CD8-positive, alpha-beta memory T cell (primary cell): ENCODE measurements at places on chromosomes 1 and 21.

GRCh38 chr1:169733924-169734323 lies at the start of gene SELE:
SELE (minus strand) TSS chr1:169734079; CDS start chr1:169733612, 467 bp downstream.
- H3K4me1 ChIP-seq, result no peaks in the 10 kb centered on the region
- H3K27me3 ChIP-seq, result no peaks in the 10 kb centered on the region
- H3K4me3 ChIP-seq, result no peak within 1 kb of the TSS

DNA sequence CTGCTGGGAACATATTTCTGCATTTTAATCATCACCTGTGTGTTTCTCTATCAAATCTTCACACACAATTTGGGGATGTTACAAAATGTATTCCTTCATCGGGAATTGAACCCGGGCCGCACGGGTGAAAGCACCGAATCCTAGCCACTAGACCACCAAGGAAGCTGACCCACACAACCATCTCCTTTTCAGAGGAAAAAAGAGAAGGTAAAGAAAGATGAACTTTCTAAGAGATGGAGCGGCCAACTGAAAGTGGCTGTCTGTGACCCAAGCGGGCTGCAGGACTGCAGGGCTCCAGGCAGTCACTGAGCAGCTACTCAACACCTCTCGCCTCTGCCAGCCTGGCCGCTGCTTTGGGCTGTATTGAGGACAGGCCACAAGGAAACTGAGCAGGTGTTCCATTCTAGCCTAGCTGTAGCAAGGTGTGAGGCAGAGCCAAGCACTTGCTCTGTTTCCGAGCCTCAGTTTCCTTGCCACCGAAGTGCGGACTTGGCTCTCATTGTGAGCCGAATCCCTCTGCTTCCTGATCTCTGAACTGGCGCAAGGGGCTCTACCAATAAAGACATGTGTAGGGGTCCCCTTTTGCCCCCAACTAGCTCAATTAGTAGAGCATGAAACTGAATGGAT lies 156.9 kb upstream of the NBPF11 start:
- peaks cover 51% of the 10 kb centered on the region for H3K27me3 ChIP-seq
- no peak overlapping the region for H3K4me3 ChIP-seq
- H3K4me1 ChIP-seq, result peaks cover 5% of the 10 kb centered on the region
- H3K27ac ChIP-seq, result no peak overlapping the region
- H3K36me3 ChIP-seq, result no peaks in the 10 kb centered on the region

DNA sequence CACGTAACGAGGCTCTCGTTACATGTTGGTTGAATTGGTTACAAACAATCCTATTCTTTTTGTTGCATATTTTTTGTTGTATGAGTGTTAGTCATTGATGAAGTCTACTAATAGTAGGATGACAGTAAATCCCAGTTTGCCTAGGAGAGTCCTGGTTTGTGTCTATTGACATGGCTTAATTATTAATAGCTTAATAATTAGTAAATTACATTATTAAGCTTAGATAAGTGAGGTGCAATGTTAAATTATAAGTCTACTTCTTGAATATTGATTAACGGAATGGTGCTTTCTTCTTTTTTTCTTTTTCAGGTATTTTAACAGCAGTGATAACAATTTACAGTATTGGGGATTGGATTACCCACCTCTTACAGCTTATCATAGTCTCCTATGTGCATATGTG lies 34.5 kb downstream of the ALG6 start:
- no peak for DNase-seq
- no peaks in the 10 kb centered on the region for H3K4me1 ChIP-seq
- no peaks in the 10 kb centered on the region for H3K27me3 ChIP-seq
- no peaks in the 10 kb centered on the region for H3K36me3 ChIP-seq

DNA sequence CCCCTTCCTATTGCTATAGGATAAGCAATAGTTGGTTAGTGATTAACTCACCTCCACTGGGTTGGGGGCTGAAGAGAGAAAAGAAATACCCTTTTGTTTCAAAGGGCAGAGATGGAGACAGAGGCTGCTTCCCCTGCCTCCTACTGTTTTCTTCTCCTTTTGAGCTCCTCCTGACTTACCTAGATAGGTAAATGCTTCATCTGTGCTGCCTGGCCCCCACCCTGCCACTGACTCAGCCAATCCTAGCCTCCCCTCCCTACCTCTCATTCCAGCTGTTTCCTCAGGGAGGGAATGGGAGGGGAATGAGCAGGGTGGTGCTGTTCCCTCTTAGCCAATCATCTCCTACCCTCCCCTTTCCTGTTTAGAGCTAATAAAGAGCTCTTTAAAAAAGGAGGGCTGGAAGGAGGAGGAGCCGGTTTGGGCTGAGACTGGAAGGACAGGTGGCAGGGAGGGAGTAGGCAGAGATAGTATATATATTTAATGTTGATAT lies at the start of gene C1orf116:
C1orf116 (minus strand) TSS at position 229 of the 490 bp plus-strand sequence. CDS start 5,158 bp downstream, outside the sequence.
- H3K36me3 ChIP-seq, result no peaks in the 10 kb centered on the region
- no peak within 1 kb of the TSS for H3K4me3 ChIP-seq
- DNase-seq, result no peak
- no peaks in the 10 kb centered on the region for H3K4me1 ChIP-seq

- no peaks in the 10 kb centered on the region for H3K36me3 ChIP-seq
- no peak overlapping the region for H3K27ac ChIP-seq
- H3K27me3 ChIP-seq, result no peaks in the 10 kb centered on the region
Measured at GRCh38 chr1:213999732-214000131, 12.0 kb downstream of the PROX1 start.

GRCh38 chr21:33325222-33326067 lies 675 bp downstream of the IFNAR1 start:
- peak overlapping the region; percentile 72 for H3K4me3 ChIP-seq
- H3K27ac ChIP-seq, result peak overlapping the region; percentile 94
- peaks cover 40% of the 10 kb centered on the region for H3K4me1 ChIP-seq
- no peaks in the 10 kb centered on the region for H3K36me3 ChIP-seq
- H3K27me3 ChIP-seq, result no peaks in the 10 kb centered on the region
- DNase-seq, result peak; percentile 66

GRCh38 chr1:156805766-156806511 lies 10.7 kb downstream of the SH2D2A start:
- no peak overlapping the region for H3K4me3 ChIP-seq
- no peak for DNase-seq
- peaks cover 15% of the 10 kb centered on the region for H3K4me1 ChIP-seq
- H3K27ac ChIP-seq, result no peak overlapping the region
- no peaks in the 10 kb centered on the region for H3K27me3 ChIP-seq

GRCh38 chr21:15935530-15935929 lies 205.7 kb downstream of the USP25 start:
- no peak overlapping the region for H3K27ac ChIP-seq
- H3K36me3 ChIP-seq, result no peaks in the 10 kb centered on the region
- DNase-seq, result no peak
- no peaks in the 10 kb centered on the region for H3K27me3 ChIP-seq

DNA sequence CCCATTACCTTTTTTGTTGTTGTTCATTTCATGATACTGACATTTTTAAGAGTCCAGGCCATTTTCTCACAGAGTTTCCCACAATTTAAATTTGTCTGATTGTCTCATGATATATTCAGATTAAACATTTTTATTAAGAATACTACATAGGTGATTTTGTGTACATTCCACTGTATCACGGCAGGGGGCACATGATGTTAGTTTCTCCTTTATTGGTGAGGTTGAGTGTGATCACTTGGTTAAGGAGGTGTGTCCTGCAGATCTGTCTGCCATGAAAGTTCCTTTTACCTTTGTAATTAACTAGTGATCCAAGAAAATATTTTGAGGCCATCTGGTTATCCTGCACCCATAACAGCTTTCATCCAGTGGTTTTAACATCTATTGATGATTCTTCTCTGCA lies 11.8 kb downstream of the RTCA start:
- DNase-seq, result no peak
- no peaks in the 10 kb centered on the region for H3K27me3 ChIP-seq
- peaks cover 70% of the 10 kb centered on the region for H3K36me3 ChIP-seq
- H3K4me1 ChIP-seq, result no peaks in the 10 kb centered on the region
- no peak overlapping the region for H3K4me3 ChIP-seq
- no peak overlapping the region for H3K27ac ChIP-seq

DNA sequence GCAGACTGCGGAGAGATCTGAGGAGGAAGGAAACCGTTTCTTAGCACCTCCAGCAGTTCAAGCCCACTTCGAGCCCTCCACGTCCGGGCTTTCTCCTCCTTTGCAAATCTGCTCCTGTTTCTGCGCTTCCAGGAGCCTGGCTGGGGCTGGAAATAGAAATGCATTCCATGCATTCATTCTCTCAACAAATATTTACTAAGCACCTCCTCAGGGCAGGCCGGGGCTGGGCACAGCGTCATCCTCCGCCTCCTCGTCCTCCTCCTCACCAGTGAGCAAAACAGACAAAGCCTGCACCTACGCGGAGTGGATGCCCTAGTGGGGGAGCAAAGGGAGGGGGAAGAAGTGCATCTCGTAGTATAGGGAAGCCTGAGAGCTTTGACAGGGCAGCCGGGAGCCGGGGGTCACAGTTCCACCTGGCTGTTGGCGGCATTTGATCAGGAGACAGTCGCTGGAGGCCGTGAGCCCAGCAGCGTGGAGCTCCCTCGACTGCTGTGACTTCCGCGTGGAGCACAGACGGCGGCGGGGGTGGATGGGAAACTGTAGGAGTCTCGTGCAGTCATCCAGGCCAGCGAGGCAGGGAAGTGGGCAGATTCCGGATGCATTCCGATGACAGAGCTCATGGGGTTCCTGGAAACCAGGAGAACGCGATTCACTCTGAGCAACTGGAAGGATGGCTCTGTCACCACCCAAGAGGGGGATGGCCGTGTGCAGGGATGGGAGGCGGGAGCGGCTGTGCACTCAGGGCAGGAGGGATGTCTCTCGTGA lies 93.5 kb downstream of the SIK1 start:
- H3K27ac ChIP-seq, result no peak overlapping the region
- no peak overlapping the region for H3K4me3 ChIP-seq
- H3K27me3 ChIP-seq, result peaks cover 3% of the 10 kb centered on the region
- DNase-seq, result no peak
- no peaks in the 10 kb centered on the region for H3K4me1 ChIP-seq

DNA sequence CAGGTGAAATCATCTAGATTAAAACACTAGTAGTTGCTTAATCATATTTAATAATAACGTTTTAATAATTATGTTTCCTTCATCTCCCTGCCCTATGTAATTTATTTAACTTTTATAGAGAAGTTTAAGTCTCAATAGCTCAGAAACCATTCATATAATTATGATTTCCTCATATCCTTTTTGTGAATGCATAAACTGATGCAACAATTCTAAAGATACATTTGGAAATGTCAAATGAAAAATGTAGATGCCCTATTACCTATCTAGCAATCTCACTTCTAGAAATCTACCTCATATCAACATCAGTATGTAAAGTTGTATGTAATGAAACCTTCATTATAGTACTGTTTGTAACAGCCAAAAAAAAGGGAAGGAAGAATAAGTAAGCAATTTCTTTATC lies 10.5 kb downstream of the DRAM2 start:
- no peaks in the 10 kb centered on the region for H3K4me1 ChIP-seq
- no peak overlapping the region for H3K4me3 ChIP-seq
- H3K27ac ChIP-seq, result no peak overlapping the region
- H3K27me3 ChIP-seq, result no peaks in the 10 kb centered on the region
- no peak for DNase-seq

- DNase-seq, result no peak
- no peak overlapping the region for H3K4me3 ChIP-seq
- peaks cover 22% of the 10 kb centered on the region for H3K4me1 ChIP-seq
- H3K36me3 ChIP-seq, result peaks cover 4% of the 10 kb centered on the region
Measured at GRCh38 chr21:46428987-46429710, 29.5 kb upstream of the DIP2A start.

GRCh38 chr1:59366346-59366745 lies 69.5 kb downstream of the FGGY start:
- no peaks in the 10 kb centered on the region for H3K27me3 ChIP-seq
- DNase-seq, result no peak
- H3K27ac ChIP-seq, result no peak overlapping the region
- no peaks in the 10 kb centered on the region for H3K36me3 ChIP-seq

DNA sequence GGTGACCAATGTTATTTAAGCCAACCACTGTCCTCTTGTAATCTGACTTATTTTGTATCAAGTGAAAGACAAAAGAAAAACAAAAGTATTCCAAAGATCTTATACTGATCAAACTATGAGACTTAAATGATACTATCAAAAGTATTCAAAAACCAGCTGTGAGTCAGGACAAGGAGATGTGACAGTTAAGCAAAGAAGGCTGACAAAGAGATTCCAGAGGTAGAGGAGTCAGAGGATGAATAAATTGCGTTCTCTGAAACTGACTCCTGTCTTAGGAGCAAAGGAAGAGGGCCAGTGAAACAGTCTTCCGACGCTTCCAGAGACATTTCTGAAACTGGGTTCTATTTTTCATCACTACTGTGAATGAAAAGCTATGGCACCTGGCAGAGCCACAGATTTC lies 20.9 kb downstream of the TMEM50B start:
- H3K27ac ChIP-seq, result no peak overlapping the region
- no peak overlapping the region for H3K4me3 ChIP-seq
- H3K36me3 ChIP-seq, result peaks cover 12% of the 10 kb centered on the region
- no peak for DNase-seq

GRCh38 chr1:164618202-164618564 lies 59.2 kb downstream of the PBX1 start:
- H3K36me3 ChIP-seq, result no peaks in the 10 kb centered on the region
- no peak overlapping the region for H3K4me3 ChIP-seq
- no peaks in the 10 kb centered on the region for H3K27me3 ChIP-seq
- H3K27ac ChIP-seq, result no peak overlapping the region

DNA sequence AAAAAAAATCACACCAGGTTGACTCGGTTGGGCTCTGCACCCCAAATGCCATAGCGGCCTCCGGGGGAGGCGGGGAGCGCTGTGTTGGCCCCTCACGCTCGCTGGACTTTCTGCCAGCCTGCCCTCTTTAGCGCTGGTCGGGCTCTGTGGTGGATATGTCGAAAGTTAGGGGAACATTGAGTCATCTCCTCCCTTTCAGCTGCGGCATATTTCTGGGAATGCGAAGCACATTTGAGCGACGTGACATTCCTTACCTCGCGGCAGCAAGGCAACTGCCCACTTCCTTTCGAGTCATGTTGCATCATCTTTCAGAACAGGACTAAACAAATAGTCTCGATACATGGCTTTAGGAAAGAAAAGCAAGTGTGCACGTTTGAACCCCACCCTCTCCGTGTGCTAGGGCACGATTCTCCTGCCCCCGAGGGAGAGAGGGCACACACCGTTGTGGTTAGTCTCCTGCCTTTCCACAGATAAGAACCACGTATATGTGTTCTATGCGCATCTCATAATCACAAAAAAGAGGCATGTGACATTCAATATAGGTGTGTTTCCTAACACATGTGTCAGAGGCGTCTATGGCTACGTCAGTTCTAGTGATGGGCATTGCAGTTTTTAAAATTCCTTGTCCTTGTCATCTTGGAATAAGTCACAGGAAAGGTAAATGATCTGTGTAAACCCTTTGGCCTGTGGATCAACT lies 105.9 kb upstream of the SLC45A1 start:
- H3K4me1 ChIP-seq, result no peaks in the 10 kb centered on the region
- no peak overlapping the region for H3K4me3 ChIP-seq
- no peaks in the 10 kb centered on the region for H3K36me3 ChIP-seq
- no peak for DNase-seq
- no peak overlapping the region for H3K27ac ChIP-seq

GRCh38 chr1:64823691-64824476 lies 79.0 kb downstream of the RAVER2 start:
- H3K4me3 ChIP-seq, result no peak overlapping the region
- no peaks in the 10 kb centered on the region for H3K27me3 ChIP-seq
- H3K27ac ChIP-seq, result no peak overlapping the region
- peak; percentile 39 for DNase-seq
- no peaks in the 10 kb centered on the region for H3K36me3 ChIP-seq

GRCh38 chr1:230328342-230329015 lies 97.7 kb downstream of the PGBD5 start:
- no peak overlapping the region for H3K27ac ChIP-seq
- H3K36me3 ChIP-seq, result no peaks in the 10 kb centered on the region
- H3K4me3 ChIP-seq, result no peak overlapping the region
- H3K27me3 ChIP-seq, result no peaks in the 10 kb centered on the region
- no peaks in the 10 kb centered on the region for H3K4me1 ChIP-seq
- DNase-seq, result no peak

GRCh38 chr1:58107943-58108342 lies 438.6 kb downstream of the OMA1 start:
- H3K36me3 ChIP-seq, result no peaks in the 10 kb centered on the region
- H3K27me3 ChIP-seq, result no peaks in the 10 kb centered on the region
- H3K4me1 ChIP-seq, result no peaks in the 10 kb centered on the region
- no peak overlapping the region for H3K4me3 ChIP-seq
- DNase-seq, result no peak
